Heart left ventricle (tissue), 16 donors: ENCODE measurements at places on chromosomes 1 and 21. TPM values are rescaled to one million over a fixed set of nuclear protein-coding genes. Genes with fewer than 3 reads are reported as not detected.

DNA sequence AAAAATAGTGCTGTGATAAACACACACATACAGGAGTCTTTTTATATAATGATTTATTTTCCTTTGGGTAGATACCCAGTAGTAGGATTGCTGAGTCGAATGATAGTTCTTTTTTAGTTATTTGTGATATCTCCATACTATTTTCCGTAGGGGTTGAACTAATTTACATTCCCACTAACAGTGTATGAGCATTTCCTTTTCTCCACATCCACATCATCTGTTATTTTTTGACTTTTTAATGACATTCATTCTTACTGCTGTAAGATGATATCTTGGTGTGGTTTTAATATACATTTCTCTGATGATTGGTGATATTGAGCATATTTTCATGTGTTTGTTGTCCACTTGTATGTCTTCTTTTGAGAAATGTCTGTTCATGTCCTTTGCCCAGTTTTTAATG, 78.3 kb downstream of the NIBAN1 start:
- DNase-seq: no peak

DNA sequence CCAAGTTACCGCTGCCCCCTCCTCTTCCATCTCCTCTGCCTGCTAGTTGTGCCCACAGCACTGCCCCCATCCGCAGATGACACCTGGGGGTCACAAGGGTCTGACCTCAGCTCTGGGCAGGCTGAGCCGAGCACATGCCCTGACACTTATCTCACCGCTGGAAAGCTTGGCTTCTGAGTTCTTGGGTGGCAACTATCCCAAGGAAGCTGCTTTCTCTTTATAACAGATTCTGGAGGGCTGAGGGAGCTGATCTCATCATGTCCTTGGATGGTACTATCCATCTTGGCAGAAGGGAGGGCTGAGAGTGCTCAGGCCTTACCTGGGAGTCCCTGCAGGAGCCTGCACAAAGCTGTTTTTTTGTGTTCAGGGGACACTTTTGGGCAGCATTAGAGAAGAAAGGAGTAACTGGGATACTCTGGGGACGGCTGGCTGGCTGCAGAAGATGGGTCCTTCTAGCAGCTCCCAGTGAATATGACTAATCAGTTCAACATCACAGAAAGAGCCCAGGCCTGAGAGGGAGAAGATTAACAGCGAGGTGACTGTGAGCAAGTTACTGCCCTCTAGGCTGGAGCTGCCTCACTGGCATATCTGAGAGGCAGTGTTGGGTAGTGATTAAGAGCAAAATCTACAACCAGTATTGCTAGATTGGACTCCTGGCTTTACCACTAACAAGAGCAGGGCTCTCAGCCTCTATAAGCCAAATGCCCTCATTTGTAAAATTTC, 71.6 kb downstream of the PLXNA2 start:
- no peak for DNase-seq

DNA sequence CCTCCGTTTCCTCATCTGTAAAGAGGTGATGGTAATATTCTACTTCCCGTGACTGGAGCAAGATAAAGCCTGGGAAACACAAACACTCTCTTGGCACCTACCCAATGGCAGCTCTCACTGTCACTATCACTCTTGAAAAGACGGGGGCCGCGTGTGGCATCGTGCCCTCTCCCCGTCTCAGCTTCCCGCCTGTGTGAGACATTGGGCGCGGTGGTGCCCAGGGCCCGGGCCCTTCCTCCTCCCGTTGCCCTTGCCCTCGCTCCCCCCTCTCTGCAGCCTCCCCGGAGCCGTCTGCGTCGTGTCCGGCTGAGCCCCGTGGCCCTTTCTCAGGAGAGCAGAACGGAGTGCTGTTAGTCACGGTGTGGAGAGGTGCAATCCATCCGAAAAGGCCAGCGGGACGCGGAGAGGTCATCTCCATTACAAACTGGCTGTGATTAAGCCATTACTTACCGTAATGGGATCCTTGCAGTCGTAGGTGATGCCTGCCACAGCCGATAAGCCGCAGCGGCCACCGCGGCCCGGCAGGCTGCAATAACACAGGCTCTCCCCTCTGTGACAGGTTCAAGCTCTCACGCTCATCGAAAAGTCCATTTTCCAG, 156.4 kb upstream of the ZC3H12A start:
- DNase-seq: no peak

DNA sequence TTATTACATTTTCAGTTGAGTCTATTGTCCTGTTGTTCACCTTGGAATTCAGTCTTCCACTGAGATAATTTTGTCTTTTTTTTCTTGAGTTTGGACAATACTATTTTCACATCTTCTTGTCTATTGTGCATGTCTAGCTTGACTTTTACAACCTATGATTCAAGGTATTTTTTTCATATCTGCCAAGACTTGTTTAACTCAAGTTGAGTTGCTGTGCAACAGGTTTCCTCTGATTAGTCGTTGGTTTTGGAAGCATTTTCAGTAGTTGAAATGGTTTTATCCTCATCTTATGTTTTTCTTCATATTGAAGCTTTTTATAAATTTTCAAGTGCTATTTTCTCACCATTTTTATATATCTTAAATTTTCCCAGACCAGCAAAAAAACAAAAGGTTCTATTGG, 103.6 kb downstream of the SCMH1 start:
- DNase-seq: no peak

Gene DIO1
- polyA plus RNA-seq: not detected

- no peak for DNase-seq
Measured at GRCh38 chr1:63329621-63330330, 7.4 kb downstream of the FOXD3 start.

DNA sequence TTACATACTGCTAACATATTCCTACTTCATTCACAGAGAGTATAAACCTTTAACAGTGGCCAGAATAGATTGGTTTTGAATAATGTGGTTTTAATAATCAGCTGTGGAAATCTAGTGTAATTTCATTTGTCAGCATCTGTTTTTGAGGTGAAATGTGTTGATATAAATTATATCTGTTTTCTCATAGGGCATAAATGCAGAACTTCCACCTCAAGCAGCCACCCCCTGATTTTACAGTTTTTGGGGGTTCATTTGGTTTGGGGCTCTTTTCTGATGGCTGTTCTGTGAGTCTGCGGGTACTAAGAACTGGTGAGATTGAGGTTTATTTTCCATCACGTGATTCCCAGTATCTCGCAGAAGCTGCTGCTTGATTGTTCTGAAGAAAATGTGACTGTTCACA, 23.2 kb downstream of the EDARADD start:
- no peak for DNase-seq

DNA sequence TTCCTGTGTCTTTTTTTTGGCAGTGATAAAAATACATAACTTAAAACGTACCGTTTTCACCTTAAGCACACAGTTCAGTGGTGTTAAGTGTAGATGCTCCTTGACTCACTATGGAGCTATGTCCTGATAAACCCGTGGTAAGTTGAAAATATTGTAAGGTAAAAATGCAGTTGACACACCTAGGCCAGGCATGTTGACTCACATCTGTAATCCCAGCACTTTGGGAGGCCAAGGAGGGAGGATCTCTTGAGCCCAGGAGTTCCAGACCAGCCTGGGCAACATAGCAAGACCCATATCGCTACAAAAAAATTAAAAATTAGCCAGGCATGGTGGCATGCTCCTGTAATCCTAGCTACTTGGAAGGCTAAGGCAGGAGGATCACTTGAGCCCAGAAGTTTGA, 73.6 kb upstream of the COG2 start:
- DNase-seq: no peak

DNA sequence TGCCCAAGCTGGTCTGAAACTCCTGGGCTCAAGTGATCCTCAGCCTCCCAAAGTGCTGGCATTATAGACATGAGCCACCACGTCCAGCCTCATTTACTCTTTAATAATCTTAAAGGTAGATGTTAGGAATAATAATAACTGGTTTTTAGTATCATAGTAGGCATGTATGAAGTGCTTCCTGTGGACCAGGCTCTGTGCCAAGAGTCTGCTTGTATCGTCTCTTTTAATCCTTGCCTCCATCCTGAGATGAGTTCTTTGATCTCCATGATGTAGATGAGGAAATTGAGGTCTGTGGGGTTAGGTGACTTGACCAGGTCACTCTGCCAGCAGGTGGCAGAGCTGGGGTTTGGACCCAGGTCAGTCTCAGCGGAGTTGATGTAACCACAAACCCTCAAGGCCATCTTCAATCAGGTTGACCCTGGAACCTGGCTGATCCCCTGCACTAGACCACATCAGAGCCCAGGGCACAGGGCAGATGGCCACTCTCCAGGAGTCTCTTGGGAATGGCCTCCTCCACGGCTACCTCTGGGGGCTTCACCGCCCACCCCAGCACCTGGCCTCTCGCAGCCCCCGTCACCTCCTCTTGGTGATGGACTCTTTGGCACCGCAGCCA, 11.3 kb downstream of the EFHD2 start:
- DNase-seq: no peak

DNA sequence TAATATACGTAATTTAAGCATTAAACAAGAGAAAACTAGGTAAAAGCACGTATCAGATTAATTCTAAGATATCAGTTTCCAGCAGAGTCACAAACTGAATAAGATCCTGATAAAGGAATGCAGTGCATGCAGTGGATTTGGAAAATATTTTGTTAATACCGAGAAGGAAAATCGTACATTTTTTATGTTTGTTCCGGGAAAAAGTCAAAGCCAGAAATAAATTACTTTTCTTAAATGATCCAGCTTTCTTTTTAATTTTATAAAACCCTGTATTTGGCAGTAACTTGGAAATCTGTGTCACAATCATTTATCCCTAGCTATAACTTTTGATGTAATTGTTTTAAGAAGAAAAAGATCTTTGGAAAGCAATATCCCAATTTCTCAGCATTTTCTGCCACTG, 955 bp downstream of the PALMD start:
- DNase-seq: no peak

DNA sequence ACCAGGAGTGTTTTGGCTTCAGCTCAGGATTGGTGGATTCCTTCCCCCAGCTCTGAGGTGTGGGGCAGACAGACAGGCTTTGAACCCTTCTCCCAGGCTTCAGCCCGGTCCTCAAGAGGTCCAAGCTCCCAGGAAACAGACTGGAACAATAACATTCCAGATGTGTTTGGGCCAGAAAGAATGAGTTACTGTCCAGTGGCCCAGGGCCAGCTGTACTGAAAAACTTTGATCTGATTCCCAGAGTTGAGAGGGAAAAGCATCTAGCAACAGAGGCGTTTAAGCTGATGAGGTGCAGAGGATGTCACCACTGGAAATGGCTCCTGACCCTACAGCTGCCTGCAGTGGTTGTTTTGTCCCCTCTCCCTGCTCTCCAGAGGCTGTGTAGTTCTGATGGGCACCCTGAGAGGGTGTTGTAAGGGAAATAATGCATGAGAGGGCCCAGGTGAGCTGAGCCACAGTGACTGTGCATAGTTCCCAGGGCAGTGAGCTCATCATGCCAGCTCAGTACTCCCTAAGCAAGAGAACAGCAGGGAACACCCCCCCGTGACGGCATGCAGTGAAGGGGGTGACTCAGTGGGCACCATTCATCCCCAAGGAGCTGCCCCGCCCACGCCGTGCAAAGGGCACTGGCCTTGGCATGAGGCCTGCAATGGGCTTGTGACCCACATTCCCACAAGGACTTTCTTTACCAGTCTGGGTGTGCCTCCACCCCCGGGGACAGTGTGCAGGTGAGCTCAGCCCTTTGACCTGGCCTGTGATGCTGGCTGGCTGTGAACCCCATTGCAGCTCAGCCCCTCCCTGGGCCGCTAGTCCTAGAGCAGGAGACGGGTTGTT, 13.8 kb upstream of the SFN start:
- no peak for DNase-seq

DNA sequence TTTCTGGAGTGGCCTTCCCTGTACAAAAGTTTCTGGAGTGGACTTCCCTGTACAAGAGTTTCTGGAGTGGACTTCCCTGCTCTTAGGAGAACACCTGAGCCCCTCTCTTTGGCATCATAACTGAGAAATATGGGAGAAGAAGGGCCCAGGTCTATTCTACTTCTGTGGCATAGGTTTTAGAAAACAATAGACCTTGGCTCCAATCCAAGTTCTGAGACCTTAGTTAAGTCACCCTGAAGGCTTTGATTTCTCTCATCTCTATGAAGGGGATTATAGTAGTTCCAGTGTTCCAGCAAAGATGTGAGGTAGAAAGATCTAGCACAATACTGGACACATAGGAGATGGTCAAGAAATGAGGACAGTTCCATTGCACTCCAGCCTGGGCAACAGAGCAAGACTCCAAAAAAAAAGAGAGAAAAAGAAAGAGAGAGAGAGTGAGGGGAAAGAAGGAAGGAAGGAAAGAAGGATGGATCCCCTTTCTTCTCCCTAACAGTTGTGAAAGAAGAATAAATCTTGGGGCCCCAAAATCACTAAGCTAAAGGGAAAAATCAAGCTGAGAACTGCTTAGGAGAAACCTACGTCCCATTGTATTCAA, 13.3 kb upstream of the EIF4G3 start:
- DNase-seq: no peak

Gene ACTL8
- polyA plus RNA-seq: not detected

Gene SCAF4
- 10.2 TPM for polyA plus RNA-seq

DNA sequence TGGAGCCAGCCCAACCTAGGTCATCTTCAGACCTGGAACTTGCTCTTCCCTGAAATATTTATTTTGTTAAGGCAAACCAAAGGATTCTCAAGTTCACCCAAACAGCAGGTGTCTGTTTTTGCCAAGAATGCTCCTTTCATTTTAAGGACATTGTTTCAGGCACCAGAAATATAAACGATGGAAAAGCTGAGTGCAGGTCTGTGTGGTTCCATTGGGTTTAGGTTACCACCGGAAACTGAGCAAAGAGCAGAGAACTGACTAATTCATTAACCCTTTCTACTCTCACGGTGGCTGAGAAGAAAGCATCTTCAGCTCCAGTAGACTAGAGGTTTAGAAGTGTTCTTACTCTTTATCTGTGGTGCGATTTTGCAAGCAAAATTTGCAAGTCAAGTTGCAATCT, 38.0 kb upstream of the ZC3H11B start:
- no peak for DNase-seq

- DNase-seq: peak; percentile 22
Measured at GRCh38 chr1:81803431-81804110, 2.8 kb downstream of the ADGRL2 start.

Gene KCNA2
- polyA plus RNA-seq: 0.19 TPM

GRCh38 chr1:156937883-156938282, 17.5 kb downstream of the LRRC71 start:
- no peak for DNase-seq

GRCh38 chr1:227185291-227185690, 133.0 kb downstream of the CDC42BPA start:
- no peak for DNase-seq

DNA sequence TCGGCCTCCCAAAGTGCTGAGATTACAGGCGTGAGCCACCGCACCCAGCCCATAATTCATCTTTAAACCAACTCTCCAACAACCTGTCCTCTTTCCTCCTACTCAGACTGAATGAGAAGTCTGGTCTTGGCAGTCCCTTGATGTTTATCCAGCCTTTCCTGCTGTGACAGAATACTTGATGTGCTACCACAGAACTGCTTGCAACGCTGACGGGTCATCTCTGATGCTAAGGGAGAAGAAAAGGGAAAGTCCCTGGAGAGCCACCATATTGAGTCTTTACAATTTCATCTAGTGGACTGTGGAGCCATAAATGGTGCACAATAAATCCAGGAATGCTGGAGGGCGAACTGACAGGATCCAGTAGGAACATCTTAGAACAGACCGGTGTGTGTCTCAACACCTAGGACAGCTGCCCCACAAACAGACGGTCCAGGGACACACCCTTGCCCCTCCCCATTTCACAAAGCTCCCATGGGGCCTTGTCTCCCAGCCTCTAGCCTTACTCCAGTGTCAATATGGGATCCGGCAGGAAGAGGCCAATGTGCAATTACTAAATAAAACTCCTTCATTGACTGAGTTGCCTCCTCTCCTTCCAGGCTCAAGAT, 30.7 kb downstream of the JAK1 start:
- DNase-seq: no peak
